Activated CD4-positive, alpha-beta T cell treated with anti-CD3 and anti-CD28 coated beads, Interleukin-2, amount 50 U/mL, for 1 hour (primary cell): ENCODE measurements at places on chromosomes 2 and 18.

DNA sequence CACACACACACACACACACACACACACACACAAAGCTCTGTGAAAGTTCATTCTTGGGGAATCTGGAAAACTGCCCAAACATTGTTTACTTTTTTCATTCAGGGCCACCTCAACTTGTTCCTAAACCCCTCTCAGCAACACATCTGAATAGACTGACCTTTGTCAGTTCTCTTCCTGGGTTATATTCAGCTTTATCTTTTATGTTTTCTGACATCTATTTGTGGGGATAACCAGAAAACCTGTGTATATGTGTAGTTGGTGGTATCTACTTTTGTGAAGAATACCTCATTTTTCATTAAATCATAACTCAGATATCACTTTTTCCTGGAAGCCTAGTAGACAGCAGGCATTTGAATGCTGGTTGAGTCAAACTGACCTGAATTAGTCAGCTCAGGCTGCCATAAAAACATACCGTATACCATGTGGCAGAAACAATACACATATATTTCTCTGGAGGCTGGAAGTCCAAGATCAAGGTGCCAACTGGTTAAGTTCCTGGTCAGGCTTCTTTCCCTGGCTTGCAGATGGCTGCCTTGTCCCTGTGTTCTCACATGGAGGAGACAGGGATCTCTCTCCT lies 11.0 kb upstream of the RNF144A start:
- DNase-seq = no peak

GRCh38 chr2:118686346-118686745 lies 161.1 kb downstream of the EN1 start:
- no peak for DNase-seq

- DNase-seq = no peak
Measured at GRCh38 chr2:66408905-66409304, 26.0 kb upstream of the MEIS1 start.

DNA sequence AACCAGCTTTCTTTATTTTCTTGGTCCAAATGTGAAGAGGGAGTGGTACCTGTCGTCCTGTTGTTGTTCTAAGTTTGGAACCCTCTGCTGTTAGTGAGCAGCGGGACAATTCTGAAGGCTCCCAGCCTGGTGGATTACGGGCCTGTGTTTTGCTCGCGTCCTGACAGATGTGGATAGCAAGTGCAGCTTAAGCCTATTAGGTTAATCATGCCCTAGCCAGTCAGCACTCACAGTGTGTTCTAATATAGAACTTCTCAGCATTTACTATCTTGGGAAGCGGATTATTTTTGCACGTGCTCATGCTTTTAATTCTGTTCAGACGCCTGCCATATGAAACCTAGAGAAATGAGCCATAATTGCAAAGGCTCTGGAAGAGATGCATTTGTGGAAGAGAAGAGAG lies at the start of gene PCARE:
Gene PCARE (minus strand): TSS at position 113 of the 400 bp plus-strand sequence. CDS start 262 bp downstream, outside the sequence.
- DNase-seq = no peak

DNA sequence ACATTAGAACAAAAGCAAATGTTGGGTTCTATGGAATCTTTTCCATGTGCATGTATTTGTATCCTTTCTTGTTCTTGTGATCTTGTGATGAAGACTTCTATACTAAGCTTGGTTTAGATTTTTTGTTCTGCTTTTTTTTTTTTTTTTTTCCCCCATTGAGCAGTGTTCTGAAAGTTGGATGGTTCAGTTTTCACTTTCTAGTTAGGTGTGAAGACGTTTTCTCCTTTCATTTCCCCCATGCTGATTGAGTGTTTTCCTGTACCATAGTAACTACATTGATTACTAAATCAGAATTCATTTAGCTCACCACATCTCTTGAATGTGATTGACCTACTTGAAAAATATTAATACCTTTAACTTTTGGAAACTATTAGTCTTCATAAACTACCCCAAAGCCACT lies 34.1 kb downstream of the NOP58 start:
- DNase-seq = no peak

DNA sequence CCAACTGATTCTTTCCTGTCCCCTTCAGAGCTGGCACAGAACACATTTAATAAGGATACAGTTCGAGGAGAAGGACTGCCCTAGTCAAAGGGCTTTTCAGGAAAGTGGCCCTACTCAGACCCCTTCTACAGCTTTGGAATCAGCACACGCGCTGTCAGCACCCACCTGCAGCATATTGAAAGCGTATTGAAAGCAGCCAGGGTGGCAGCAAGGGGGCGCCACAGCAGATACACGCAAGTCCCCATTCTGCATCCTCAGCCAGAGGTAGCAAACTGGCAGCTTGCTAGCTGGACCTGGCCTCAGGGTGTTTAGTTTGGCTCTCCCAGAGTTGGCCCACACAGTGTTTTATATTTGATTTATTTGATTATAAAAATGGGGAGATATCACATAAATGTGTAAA lies 101.0 kb upstream of the NT5C1B start:
- DNase-seq = no peak

- DNase-seq = no peak
Measured at GRCh38 chr2:42232024-42232423, 62.9 kb downstream of the EML4 start.

- DNase-seq = no peak
Measured at GRCh38 chr2:111537078-111537655, 346.8 kb downstream of the ANAPC1 start.

DNA sequence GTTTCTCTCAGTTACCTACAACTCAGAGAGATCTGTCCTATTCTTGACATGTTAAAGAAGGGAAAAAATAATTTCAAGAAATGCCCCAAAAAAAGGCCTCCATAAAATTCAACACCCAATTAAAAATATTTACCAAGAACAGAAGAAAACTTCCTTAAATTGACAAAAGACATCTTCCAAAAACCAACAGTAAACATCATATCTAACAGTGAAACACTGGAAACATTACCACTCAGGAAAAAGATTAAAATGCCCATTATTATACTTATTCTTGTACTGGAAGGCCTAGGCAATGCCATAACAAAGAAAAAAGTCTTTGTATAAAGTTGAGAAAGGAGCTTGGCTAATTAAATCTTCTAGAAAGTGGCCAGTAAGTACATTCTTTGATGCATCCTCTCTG lies 7.2 kb downstream of the DTNB start:
- no peak for DNase-seq
